PC-9 (cell line): ENCODE measurements at places on chromosomes 5 and 9.
A peak's percentile ranks its signal among the peaks of the same experiment; 100 is the strongest.

DNA sequence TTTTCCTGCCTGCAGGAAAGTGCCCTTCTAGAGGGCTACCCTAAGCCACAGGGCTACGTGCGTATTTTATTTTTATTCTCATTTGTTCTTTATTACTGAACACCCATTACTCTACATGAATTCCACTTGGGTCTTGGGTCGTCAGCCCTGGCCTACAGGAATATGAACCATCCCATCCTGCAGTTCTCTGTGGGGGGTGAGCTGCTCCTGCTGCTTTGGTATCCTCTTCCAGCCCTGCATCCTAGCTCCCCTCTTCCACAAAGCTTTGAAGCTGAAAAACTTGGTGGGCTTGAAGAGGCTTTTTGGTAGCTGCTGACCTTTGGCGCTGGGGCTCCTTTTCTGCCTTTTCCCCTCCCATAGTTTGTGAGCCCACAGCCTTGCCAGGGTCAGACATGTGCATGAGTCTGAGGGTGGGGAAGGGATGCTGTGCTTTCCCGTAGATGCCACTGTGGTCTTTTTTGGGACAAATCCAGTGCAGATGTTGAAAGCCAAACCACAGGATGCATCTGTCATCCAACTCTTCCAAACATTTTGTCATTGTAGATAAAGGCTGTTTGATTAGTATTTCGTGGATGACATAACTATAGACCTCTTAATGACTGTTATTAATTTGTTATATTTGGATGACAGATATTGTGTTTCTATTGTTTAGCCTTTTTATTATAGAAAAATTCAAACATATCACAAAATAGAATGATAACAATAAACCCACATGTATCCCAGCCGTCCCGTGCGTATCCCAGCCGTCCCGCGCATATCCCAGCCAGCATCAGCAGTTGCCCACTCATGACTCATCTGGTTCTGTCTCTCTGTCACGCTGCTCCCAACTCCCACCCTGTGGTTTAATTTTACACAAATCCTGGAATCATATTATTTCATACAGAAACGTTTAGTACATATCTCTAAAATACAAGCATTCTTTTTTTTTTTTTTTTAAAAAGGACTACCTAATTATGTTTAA lies 43.9 kb downstream of the SLC46A2 start:
- DNase-seq = no peak

GRCh38 chr9:126796758-126797157 lies 8.1 kb upstream of the ZBTB43 start:
- no peak for DNase-seq

- peak; percentile 50 for DNase-seq
These were observed 79.8 kb downstream of the RICTOR start for GRCh38 chr5:38994324-38994927.

DNA sequence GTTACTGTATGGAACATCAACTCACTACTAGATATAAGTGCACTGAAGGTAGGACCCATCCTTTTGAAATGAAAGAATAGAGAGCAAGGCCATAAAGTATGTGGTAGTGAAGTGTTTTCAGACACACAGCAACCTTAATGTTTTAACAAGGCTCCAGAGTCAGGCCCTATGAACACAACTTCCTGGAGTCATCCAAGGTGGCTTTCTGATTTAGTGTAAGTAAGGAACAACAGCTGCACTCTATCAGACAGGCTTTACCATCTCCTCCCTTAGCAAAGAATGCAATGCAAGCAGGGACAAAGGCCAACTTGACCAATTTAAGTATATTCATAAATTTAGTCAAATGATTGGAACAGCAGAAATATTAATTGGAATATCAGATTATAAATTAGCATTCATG lies 90.1 kb downstream of the MPDZ start:
- DNase-seq = no peak

GRCh38 chr9:118121361-118121760 lies 417.2 kb downstream of the TLR4 start:
- no peak for DNase-seq

DNA sequence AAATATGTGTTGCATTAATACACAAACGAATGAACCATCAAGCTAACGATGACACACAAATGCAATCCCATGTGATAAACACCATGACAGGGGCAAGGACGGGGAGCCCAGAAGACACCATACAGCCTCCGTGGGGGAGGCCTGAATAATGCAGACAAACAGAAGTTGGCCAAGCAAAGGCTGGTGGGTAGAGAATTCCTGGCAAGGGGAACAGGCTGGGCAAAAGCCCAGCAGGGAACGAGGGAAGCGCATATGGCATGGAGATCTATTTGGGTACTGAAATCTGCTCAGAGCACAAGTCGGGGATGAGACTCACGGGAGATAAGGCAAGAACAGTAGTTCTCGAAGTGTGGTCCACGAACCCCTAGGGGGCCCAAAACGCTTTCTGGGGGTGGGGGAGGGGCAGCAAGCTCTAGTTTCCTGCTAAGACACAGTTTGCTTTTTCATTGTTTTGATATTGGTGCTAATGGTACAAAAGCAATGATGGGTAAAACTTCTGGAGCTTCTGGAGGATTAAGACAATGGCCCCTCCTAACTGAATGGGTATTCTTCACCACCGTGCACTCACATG lies 42.9 kb upstream of the FBXW11 start:
- no peak for DNase-seq

GRCh38 chr5:126368239-126368812 lies 54.9 kb upstream of the GRAMD2B start:
- DNase-seq = peak; percentile 63

DNA sequence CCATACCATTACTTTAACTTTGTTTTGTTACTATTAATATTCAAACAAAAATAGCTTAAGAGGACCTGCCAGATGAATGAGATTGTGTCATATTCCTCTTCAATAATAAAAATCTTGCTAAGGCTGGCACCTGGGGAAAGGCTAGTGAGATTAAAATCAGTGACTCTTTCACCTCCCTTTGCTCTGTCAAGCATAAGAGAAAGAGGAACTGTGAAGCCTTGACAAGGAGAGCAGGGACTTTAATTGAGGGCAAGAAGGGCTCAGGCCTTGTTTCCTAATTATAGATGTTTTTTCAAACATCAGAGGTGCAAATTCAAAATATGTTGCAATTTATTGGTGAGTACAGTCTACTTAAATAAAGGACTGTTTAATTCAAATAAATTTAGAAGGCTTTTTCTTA lies 91.7 kb downstream of the SPATA31D1 start:
- no peak for DNase-seq

GRCh38 chr9:134323741-134324358 lies 2.4 kb upstream of the RXRA start:
- no peak for DNase-seq

GRCh38 chr5:111551161-111551560 lies 38.8 kb upstream of the STARD4 start:
- no peak for DNase-seq

DNA sequence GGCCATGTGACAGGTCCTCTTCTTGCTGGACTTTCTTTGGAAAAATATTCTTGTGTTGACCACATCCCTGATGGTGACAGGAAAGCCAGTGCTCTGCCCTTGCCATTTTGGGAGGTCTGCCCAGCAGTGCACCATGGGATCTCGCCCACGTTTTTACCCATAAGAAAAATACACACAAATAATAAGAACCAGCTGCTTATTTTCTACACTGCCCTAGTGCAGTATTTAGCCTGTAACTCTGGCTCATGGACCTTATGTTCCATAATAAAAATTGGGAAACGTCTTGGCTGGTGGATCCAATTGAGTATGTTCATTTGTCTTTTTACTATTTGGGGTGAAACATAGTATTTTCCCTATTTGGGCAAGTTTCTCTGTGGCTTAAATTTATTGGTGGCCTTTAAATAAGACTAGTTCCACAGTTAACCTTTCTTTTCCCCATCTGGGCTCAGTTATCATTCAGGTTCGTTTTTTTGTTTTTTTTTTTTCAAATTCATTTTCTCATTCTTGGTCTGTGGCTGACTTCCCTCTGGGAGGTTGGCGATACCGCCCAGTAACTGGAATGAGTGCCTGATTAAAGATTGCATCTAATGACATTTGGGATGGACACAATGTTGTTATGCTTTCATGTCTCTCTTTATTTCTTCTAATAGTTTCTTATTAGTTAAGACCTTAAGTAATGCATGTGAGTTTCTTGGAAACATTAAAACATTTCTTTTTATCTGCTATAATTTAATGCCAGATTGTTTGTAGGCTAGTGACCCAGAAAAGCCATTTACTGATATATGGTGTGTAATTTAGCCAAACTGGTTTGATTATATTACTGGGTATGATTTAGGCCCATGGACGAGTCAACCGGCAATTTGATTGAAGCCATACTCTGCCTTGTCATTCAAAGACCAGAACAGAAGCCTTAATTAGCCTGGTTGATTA lies 163.7 kb downstream of the FGF10 start:
- no peak for DNase-seq

GRCh38 chr5:14861123-14861765 lies 10.3 kb downstream of the ANKH start:
- no peak for DNase-seq

DNA sequence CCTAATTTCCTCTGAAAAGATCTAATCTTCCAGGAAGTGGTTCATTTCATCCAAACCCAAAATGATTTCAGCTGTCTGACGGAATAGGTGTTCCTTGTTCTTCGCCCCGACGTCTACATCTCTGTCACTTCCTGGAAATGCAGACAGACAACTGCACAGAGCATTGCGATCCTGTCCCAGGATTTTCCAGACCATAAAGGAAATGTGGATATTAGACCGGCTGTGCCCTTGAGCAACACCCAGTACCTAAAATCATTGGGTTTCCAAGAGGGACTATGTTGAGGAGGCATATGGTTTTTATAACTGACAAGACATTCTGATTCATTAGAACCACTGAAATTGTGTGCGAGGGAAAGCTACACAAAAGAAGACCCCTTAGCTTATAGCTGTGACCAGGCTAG lies 74.2 kb downstream of the MSX2 start:
- DNase-seq = no peak
